ENCODE measurements at places on chromosomes 1 and 21. TPM values are rescaled to one million over a fixed set of nuclear protein-coding genes. Genes with fewer than 3 reads are reported as not detected.

The TDRD10 gene
- total RNA-seq = 7.1 TPM

The UTS2 gene
- not detected for total RNA-seq

The PLEKHN1 gene
- total RNA-seq = 0.21 TPM

The NDUFS2 gene
- total RNA-seq = 99.4 TPM

The NUP210L gene
- total RNA-seq = under 0.01 TPM

The TNFSF4 gene
- total RNA-seq = 1.4 TPM

The SPOCD1 gene
- total RNA-seq = 0.66 TPM

The S100A16 gene
- total RNA-seq = 120 TPM

The SH2D2A gene
- total RNA-seq = 0.78 TPM

The CACNA1S gene
- total RNA-seq = not detected

The HTR6 gene
- total RNA-seq = not detected

The RSPH1 gene
- not detected for total RNA-seq

The PIK3R3 gene
- 32.1 TPM for total RNA-seq

The SMCP gene
- total RNA-seq = not detected

The LCE1D gene
- not detected for total RNA-seq

The CLSTN1 gene
- 60.9 TPM for total RNA-seq

The PLA2G2C gene
- total RNA-seq = not detected

The GBP7 gene
- not detected for total RNA-seq

The U2AF1 gene
- total RNA-seq = 18.6 TPM

The ADAMTS1 gene
- total RNA-seq = 412 TPM

The MYBPH gene
- not detected for total RNA-seq

The FLG gene
- total RNA-seq = not detected

Data from tibial nerve (tissue), 4 donors.